ENCODE measurements at places on chromosomes 11 and 22.

- no peak for DNase-seq
These were observed 14.7 kb upstream of the MAPK1 start for GRCh38 chr22:21881841-21882753.

DNA sequence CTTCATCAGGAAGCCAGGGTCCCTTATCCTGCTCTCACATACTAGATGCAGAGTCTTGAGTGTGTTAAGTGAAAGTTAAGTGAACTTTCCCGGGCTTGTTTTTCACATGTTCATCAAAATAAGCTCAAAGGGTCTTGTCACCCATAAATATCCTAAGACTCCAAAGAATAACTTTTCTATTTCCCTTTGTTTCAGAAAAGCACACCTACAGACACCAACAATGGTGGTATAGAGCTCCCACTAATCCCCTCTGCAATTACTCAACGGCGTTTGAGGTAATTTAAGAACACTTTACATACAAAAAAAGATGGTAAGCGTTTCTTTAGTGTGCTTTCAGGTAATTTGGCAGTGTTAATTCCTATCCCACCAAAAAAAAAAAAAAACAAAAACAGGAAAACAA is 2.5 kb downstream of the PRR14L start:
- no peak for DNase-seq

- no peak for DNase-seq
These were observed 49.5 kb downstream of the OSBP2 start for GRCh38 chr22:30744224-30744623.

DNA sequence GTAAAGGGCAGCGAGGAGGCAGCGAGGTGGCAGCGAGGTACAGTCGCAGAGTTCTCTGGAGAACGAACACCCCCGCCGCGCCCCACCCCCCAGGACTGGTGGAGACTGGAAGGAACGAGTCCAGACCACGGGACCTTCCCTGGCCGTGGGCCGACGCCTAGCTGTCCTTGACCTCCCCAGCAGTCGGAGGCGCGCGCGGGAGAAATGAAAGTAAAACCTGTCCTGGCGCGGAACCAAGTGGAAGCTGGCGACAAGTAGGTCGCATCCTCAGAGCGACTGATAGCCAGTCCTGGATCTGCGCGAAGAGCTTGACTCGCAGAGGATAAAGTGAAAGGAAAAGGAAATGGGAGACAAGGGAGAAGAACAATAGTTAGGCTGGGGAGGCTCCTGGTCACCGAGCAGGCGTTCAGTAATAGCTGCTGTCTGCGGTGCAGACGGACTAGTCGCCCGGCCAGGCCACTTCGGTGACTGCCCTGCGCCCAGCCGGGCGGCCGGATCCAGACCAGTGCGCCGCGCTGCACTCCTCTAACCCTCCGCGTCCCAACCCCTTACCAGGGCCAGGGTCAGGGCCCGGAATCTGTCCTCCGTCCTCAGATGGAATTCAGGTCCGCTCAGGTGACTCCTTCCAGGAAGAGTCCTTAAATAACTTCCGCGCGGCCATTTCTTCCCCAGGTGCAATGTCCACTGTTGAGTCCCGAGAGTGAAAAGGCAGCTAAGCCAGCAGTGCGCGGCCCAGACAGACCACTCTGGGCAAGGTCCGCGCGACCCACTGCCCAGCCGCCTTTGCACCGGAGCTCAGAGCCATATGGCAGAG is 1.9 kb upstream of the ADM start:
- peak; percentile 51 for DNase-seq

- DNase-seq = no peak
These were observed 5.7 kb upstream of the TNFRSF13C start for GRCh38 chr22:41932353-41932752.

- no peak for DNase-seq
These were observed 127.4 kb downstream of the TTC17 start for GRCh38 chr11:43486141-43486540.

- DNase-seq = no peak
These were observed 274.4 kb upstream of the SYN3 start for GRCh38 chr22:33332538-33332937.

- DNase-seq = no peak
These were observed 170.7 kb upstream of the B3GAT1 start for GRCh38 chr11:134582770-134583095.

DNA sequence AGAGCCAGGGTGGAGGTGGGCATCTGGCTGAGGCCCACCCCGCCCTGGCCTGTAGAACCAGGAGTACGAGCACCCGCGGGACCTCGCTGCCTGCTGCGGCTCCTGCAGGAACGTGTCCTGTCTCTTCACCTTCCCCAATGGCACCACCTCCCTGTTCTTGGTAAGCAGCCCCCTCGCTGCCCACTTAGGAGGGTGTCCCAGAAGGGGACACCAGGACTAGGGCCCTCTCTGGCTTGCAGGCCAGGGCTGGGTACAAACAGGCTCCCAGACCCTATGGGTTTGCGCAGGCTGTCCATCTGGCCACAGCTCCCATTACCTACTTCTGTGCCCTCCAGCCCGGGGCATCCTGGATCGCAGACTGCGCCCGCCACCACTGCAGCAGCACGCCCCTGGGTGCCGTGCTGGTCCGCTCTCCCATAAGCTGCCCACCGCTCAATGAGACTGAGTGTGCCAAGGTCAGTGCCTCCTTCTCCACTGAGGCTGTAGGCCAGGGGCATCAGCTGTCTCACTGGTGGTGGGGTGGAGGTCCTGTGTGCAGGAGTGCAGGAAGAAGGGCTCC is 77.5 kb upstream of the MYOD1 start:
- no peak for DNase-seq

GRCh38 chr11:81568918-81569317 is 1164.7 kb downstream of the FAM181B start:
- no peak for DNase-seq

GRCh38 chr11:119316729-119317591 is at the start of gene MCAM:
Gene MCAM, minus strand, starts transcription at chr11:119317130. Its CDS starts 29 bp downstream, at chr11:119317101.
- no peak for DNase-seq

DNA sequence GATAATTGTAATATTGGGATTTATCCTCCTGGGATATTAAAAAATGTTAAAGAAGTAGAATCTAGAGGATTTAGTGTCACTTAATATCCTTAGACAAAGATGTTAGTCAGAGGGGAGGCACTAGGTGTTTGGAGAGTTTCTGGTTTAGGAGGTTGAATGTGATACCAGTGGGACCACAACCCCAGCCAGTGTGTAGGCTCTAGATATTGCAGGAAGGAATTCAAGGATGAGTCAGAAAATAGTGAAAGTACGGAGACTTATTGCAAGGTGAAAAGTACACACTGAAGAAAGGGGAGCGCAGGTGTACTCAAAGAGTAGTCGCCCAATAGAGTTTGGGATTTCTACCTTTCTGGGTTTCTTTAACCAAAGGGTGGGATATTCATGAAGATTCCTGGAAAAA is 5.7 kb upstream of the TMEM41B start:
- no peak for DNase-seq

- peak; percentile 31 for DNase-seq
These were observed 1.9 kb downstream of the RDX start for GRCh38 chr11:110294509-110294908.

DNA sequence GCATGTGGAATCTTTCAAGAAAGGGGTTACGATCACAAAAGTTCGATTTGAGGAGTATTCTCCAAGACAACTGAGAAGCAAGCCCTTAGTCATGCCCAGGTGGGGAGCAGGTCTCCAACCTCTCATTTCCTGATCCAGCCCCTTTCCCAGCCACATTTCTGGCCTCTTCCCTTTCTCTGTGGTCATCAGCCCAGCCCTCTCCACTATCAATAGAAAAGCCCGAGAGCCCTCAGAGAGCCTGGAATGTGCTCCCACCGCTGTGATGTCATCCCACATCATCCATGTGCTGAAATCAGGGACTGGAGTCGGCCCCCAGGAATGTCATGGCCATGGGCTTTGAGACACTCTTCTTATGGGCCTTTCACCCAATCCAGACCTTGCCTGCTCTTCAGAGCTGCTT is 62.6 kb downstream of the KCNJ1 start:
- DNase-seq = no peak

DNA sequence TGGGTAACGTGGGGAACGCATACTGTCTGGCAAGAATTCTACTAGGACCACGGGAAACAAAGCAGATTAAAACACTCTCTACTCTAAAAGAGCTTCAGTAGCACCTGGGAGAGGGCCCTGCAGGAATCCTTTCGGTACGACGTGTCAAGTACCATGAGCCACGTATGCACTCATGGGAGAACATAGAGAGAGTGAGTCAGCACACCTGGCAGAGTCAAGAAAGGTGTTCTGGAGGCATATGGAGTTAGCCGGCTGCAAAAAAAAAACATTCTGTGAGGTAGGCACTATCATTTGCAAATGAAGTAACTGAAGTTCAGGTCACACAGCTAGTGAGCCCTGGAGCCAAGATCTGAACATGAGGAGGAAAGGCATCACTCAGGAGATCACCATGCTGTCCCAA is 71.1 kb upstream of the BID start:
- no peak for DNase-seq

GRCh38 chr11:115241899-115242298 is 262.3 kb downstream of the CADM1 start:
- no peak for DNase-seq

GRCh38 chr11:127709960-127710359 is 709.4 kb upstream of the KIRREL3 start:
- peak; percentile 8 for DNase-seq

- no peak for DNase-seq
These were observed 19.1 kb downstream of the TAB1 start for GRCh38 chr22:39418696-39419095.

DNA sequence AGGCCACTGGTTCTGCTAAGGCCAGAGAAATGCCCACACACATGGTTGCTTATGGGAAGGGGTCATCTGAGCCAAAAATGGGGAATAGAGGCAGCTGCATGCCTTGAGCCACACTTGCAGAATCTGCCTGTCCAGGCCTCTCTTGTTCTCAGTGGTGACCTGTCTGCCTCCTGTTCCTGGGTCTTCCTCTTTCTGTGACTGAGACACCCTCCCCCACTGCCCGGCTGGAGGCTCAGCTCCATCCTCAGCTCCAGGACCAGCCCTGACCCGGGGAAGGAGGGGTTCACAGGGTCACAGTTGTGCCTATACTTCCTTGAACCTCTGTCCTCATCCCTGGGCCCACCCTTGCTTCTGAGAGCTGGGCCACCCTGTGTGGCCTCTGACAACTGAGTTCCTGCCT is 52.3 kb downstream of the CSF2RB start:
- no peak for DNase-seq

DNA sequence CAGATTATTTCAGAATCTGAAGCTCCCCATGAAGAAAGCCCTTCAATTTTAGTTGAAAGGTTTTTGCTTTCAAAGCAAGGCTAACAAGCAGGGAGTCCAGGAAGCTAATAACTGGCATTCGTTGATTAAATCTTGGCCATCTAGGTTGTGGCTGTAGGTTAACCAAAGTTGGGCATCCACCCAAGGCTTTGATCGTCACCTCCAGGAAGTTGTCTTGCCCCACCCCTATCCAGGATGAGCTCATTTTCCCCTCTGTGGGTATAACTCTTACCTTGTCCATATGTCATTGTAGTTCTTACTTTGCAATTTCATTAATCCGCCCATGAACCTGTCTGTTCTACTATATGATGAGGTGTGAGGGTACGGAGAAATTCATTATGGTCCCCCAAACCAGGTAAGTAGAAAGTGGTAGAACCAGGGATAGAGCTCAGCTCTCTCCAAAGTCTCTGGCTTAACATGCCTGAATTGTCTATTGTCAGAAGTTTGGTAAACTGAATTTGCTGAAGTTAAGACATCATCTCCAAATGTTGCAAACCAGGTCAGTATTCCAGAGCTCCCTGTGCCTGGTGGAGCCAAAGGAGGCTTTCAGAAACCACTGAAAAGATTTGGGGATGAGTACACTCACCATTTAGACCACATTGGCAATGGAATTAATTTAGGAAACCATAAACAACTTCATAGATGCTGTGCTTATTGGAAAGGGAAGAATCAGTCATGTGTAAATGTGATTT is 97.1 kb downstream of the CD44 start:
- no peak for DNase-seq

GRCh38 chr22:39444247-39444800 is 12.5 kb upstream of the MGAT3 start:
- DNase-seq = no peak
